ENCODE measurements at places on chromosomes 12 and 14.

GRCh38 chr14:104786091-104786586, 9.4 kb downstream of the AKT1 start:
- no peak for DNase-seq

DNA sequence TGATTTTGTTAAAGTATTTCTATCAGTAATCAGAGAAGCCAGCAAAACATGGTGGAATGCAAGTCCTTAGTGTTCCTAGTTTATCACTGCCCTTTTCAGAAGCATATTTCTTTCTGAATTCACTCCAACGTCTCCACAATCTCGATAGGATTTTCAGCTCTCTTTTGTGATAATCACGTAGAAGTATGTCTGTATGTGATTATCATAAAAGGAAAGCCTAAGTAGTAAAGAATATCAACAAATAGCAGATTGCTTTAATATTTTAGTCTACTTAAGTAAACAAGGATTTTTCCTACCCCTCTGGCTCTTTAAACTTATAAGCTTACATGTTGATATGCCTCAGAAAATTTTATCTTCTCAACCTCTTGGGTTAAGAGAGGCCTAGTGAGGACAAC, 147.4 kb upstream of the NUDT4 start:
- no peak for DNase-seq

DNA sequence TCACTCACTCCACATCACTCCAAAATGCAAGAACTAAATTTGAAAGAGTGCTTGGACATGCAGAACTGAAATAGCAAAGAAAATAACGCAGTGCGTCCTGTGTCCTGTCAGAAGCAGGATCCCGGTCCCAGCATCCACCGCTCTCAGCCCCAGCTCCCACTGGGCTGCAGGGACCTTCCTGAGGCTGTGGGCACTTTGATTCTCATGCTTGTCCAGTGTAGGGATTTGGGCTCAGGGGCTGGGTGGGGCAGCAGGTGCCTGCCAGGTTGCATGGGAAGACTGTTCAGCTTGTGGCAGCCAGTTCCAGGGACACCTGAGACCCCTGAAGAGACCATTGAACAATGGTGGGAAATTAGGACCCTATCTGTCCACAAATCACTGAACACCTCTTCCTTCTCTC, 140.0 kb upstream of the FKBP4 start:
- no peak for DNase-seq

- DNase-seq = no peak
Measured at GRCh38 chr12:7872566-7873319, at the start of gene SLC2A14. Gene SLC2A14, minus strand, starts transcription at chr12:7872915. Its CDS starts 3,035 bp downstream, at chr12:7869880.

DNA sequence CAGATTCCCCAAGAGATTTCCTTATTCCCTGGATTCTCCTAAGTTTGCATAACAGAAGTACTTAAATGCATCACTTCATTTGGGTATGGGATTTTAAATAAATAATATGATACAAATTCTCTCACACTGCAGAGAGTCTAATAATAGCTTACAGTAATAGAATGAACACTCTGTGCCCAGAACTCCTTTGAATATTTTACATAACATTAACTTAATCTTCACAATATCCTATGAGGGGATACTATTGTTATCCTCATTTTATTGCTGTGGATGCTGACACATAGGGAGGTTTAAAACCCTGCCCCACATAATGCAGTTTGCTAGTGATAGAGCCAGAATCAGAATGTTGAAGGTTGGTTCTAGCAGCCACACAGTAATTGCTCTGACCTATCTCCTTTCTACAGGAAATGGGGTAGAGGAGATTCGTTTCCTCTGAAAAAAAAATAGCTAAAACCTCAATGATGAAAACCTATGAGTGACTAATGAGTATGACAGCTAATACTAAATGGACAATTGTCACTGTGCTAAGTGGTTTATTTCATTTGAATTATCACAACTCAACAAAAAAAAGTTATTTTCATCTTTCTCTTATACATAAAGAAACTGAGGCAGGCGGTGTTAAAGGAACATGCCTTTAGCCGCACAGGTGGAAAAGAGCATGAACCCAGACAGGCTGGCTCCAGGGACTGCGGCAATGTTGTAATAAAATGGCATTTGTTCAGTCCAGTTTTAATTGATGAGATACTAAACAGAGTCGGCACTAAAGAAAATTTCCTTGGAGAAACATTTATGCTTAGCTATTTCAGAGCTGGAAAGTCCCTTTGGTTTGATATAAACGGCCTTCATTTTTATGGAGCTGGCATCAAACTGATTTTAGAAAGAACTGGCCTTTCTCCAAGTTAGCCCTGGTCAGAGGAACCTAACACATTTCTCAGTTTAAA, 880.9 kb downstream of the NRXN3 start:
- DNase-seq = no peak

DNA sequence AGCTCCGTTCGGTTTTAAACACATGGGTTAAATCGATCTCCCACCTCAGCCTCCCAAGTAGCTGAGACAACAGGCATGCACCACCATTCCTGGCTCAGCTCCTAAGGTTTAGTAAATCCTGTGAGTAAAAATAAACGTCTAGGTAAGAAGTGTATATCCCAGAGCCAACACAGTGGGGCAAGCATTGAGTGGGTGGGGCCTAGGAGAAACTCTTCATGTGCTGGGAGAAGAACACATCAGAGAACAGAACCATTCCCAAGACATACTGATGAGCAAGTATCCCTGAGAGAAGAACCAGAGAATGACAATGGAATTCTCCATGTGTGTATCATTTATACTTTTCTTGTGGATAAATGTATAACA, 86.3 kb downstream of the SEC23A start:
- no peak for DNase-seq

GRCh38 chr12:31950088-31950487, 9.1 kb upstream of the RESF1 start:
- no peak for DNase-seq

DNA sequence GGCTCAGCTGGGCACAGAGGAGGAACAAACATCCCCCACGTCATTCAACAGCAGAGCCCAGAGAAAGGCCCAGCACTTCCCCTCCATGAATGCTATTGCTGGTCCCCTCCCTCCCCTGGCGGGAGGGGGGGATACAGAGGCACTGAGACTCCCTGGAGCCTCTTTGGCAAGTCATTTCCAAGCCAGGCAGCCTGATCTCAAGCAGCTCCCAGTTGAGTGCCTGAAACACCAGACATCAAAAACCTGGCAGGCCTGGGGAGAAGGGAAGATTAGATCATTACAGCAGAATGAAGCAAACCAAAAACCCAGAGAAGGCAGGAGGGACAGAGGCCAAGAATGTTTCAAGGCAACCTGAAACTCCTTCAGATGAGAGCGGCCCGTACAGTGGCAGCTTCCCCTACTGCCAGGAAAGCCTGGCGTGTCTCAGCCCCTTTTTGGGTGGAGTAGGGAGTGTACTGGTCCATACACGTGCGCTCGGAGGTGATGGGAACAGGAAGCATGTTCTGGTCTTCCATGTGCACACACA, 92.1 kb downstream of the LRRC74A start:
- DNase-seq = no peak

Data from upper lobe of left lung (tissue), 6 donors.